CD8-positive, alpha-beta memory T cell (primary cell): ENCODE measurements at places on chromosomes 7 and 10. TPM values are rescaled to one million over a fixed set of nuclear protein-coding genes. Genes with fewer than 3 reads are reported as not detected.
A peak's percentile ranks its signal among the peaks of the same experiment; 100 is the strongest.

DNA sequence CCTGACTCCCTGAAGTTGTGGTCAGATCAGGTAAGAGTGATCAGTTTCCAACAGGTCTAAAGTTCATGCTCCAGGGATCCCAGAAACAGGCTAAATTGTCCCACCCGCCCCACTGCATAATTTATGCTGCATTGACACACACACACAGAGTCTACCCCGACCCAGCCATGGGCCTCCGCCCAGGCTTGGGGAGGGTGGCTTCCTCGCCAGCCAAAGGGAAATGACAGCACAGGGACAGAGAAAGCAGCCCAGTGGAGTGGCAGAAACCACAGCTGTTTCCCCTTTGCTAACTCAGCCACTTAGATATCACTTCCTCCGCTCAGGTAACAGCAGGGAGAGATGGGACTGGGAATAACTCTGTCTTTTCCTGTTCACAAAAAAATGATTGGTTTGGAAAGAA is 9.4 kb downstream of the SH3PXD2A start:
- DNase-seq = no peak

GRCh38 chr7:44325201-44325671 is at the start of gene CAMK2B:
TSS of gene CAMK2B (minus strand) at chr7:44325594. CDS start at chr7:44325421, 173 bp downstream.
- no peak for DNase-seq

- no peak for DNase-seq
These were observed 72.9 kb downstream of the ADK start for GRCh38 chr10:74223755-74224529.

- DNase-seq = peak; percentile 26
These were observed 10.5 kb upstream of the MTPAP start for GRCh38 chr10:30359373-30360206.

DNA sequence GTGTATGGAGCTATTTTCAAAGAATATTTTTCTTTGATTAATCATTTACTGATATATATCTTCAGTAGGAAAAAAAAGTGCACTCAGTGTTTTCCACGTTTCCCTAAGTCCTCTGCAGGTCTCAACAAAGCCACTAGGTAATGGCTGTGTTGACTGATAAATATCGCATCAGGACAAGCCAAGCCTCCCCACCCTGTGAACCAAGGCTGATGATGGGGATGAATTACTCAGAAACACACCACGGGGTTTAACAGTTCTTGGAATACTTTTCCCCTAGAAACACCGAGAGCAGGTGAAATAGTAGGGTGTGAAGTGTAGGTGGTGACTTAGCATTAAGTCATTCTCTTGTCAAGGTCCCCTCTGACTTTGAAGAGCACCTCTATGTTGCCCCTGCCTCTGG is 423.5 kb upstream of the IGFBP3 start:
- no peak for DNase-seq

GRCh38 chr10:101614663-101615524 is 26.8 kb downstream of the DPCD start:
- DNase-seq = no peak

Gene PLEKHS1
- not detected for total RNA-seq

Gene ADAM12
- 0.31 TPM for total RNA-seq

Gene CRHR2
- not detected for total RNA-seq
